ENCODE measurements at places on chromosomes 16 and 17.

DNA sequence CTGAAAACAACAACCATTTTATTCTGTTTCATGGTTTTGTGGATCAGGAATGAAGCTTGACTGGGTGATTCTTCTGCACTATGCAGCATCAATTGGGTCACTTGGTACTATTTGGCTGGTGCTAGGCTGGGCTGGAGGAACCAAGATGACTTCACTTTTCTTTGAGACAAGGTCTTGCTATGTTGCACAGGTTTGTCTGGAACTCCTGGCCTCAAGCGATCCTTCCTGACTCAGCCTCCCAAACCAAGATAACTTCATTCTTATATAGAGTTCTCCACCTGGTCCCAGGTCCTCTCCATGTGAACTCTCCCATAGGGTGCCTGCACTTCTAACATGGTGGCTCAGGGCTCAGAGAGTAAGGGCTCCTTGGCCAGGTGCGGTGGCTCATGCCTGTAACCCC lies 1.9 kb upstream of the PIPOX start:
- DNase-seq, result no peak

DNA sequence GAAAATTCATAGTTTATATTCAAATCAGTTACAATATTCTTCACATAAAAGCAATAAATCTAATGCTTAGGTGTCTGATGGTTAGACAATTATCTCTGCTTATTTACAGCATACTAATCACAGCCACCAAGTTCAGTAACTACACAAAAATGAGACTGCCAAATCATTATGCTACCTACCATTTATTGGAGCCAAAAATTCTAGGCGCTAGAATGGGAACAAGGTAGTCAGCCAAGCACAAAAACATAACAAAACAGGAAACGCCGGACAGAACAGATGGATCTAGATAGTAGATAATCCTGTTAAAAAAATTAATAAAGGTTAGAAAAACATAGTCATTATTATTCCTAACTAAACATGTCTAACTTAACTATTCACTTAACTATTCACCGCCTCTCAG lies 3.6 kb downstream of the ARL6IP1 start:
- no peak for DNase-seq

GRCh38 chr16:1141191-1141590 lies 11.7 kb upstream of the CACNA1H start:
- DNase-seq, result no peak

- DNase-seq, result no peak
These were observed 15.2 kb downstream of the HOXB4 start for GRCh38 chr17:48562934-48563333.

DNA sequence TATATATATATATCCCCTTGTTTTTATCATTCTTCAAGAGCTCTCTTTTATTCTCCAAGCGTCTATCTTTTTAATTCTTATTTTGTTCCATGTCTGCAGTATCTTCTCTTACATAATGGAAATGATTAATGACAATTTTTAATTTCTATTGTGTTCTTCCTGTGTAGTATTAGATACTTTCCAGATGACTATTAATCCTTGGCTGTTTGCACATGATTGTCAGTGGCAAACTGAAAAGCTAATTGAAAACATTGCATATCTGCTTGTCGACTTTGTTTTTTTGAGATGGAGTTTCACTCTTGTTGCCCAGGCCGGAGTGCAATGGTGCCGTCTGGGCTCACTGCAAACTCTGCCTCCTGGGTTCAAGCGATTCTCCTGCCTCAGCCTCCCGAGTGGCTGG lies 124.7 kb downstream of the BCAS3 start:
- DNase-seq, result no peak

DNA sequence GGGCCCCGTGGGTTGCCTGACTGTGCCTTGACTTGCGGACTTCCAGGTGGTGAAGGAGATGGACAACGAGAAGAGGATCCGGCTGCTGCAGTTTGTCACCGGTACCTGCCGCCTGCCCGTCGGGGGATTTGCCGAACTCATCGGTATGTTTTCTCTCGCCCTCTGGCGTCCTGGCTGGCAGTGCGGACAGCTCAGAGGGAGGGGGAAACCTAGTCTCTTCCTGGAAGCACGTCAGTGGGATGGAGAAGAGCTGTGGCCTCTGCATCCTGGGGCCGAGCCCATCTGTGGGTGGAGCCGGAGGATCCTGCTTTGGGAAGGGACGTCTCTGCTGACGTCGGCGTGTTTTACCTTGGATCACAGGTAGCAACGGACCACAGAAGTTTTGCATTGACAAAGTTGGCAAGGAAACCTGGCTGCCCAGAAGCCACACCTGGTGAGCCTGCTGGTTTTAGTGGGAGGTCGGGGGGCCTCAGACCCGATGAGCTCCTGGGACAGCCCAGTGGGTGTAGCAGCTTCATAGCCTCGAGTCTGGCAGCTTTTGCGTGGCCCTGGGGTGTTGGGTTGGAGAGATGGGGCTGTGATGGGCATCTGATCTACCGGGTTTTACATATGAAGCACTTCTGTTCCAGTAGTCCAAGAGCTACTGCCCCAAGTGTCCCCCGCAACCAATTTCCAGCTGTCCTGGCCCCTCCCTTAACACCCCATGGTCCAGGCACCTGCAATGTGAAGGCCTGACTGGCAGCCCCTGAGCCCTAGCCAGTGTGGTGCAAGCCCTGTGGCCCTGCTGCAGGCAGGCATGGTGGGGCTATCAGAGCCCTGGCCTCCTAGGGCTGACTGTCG lies 11.9 kb upstream of the CLEC18A start:
- DNase-seq, result no peak

- no peak for DNase-seq
These were observed 13.9 kb downstream of the GNGT2 start for GRCh38 chr17:49196520-49196919.

- DNase-seq, result no peak
These were observed 4.3 kb upstream of the HES7 start for GRCh38 chr17:8128125-8128784.

DNA sequence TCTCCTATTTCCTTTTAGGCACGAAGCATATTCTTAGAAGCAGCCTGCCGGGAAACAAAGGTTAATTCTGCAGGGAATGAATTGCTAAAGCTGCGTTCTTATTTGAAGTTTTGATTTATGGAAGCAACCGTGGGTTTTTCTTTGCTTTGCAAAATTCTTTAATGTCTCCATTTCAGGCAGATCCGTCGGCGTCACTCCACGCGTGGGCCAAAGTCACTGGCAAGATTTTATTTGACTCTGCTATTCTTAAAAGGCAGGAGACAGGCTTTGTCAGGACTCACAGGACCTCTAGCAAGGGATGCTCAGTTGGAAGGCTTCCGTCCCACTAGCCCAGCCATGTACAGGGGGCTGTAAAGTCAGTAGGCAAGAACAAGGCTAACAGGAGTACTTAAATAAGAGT lies 387.3 kb upstream of the XYLT1 start:
- DNase-seq, result no peak

DNA sequence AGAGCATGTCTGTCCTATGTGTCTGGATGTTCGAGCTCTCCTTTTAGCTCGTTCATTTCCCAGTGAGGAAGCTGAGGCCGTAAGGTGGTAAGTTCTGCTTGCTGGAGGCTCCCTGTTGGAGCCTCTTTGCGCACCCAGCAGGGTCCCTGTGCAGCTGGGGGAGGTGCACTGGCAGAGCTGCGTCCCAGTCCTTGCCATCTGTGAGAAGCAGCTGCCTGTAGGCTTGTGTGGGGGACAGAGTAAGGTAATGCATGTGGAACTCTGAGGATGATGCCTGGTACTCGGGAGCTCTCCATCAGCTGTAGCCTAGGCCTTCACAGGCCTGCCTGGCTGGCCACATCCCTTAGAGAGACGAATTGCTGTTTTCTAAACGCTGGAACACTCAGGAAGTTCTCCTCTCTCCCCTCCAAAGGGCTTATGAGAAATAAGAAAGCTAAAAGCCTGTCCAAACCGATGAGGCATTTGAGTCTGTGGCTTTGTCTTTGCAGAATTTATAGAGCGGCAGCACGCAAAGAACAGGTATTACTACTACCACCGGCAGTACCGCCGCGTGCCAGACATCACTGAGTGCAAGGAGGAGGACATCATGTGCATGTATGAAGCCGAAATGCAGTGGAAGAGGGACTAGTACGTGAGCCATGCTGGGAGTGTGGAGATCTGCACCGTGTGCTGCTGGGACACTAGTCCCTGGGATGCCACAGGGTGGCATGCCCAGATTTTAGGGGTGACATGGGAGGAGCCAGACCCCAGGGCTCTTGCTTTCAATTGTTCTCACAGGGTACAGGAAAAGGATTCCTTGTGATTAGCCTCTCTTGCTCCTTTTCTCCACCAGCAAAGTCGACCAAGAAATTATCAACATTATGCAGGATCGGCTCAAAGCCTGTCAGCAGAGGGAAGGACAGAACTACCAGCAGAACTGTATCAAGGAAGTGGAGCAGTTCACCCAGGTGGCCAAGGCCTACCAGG lies 1.6 kb downstream of the NDUFB10 start:
- no peak for DNase-seq

DNA sequence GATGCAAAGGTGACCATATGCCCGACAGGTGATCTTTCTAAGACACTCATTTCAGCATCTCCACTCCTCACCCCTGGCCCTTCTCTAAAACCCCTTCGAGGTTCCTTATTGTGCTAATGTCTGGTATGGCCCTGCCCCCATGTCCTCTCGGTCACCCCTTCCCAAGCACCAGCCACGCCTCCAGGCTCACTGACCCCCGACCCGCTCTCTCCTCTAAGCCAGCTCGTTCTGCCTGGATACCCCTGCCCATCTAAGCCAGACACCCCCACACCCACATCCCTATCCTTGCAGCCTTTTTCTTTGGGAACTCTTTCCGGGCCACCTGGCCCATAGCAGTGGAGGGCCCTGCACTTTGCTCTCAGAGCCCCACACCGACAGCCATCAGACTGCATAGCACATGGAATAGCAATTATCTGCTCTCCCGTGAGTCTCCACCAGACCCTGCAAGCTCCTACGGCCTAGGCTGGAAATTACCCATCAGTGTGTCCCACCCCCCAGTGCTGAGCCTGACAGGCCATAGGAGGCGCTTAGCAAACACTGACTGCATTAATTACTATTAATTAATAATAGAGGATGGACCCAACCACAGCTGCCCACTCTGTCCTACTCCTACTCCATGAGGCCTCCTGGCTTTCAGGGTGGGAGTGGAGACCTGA lies 176.7 kb downstream of the TMEM132E start:
- no peak for DNase-seq

- no peak for DNase-seq
These were observed 1.5 kb downstream of the PDF start for GRCh38 chr16:69328854-69329316.

GRCh38 chr16:61763013-61763412 lies 273.2 kb downstream of the CDH8 start:
- no peak for DNase-seq

DNA sequence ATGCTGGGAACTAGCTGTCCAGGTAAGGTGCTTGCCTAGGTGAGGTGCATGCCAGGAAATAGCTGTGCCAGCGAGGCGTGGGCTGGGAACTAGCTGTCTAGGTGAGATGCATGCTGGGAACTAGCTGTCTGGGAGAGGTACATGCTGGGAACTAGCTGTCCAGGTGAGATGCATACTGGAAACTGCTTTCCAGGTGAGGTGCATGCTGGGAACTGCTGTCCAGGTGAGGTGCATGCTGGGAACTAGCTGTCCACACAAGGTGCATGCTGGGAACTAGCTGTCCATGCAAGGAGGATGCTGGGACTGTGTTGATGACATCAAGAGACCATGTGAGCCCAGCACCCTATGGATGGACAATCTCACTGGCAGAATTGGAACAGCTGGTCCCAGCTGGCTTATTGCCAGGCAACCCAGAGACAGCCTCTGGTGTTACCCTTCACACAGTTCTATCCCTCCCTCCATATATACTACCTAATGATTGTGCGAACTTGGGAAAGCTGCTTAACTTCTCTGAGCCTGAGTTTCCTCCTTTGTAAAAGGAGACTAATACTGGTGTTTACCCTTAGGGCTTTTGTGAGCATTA lies 479.9 kb upstream of the RBFOX1 start:
- DNase-seq, result no peak

DNA sequence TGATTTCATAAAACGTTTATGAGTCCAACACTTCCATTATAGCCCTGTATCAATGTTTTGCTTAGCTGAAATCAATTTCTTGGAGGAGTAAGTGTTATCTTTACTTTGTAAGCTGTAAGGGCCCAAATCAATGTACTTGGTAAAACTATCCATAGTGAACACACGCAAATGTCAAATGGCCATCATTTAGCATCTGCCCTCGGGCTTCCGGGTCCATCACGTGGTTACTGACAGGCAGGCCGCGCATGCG lies 687 bp upstream of the NARF start:
- DNase-seq, result no peak

DNA sequence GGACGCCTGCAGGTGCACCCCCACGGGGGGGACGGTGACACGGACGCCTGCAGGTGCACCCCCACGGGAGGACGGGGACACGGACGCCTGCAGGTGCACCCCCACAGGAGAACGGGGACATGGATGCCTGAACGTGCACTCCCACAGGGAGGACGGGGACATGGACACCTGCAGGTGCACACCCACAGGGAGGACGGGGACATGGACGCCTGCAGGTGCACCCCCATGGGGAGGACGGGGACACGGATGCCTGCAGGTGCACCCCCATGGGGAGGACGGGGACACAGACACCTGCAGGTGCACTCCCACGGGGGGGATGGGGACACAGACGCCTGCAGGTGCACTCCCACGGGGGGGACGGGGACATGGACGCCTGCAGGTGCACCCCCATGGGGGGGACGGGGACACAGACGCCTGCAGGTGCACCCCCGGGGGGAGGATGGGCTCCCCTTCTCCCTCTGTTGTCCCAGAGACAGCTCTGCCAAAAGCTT lies 114.5 kb upstream of the METRNL start:
- DNase-seq, result no peak

DNA sequence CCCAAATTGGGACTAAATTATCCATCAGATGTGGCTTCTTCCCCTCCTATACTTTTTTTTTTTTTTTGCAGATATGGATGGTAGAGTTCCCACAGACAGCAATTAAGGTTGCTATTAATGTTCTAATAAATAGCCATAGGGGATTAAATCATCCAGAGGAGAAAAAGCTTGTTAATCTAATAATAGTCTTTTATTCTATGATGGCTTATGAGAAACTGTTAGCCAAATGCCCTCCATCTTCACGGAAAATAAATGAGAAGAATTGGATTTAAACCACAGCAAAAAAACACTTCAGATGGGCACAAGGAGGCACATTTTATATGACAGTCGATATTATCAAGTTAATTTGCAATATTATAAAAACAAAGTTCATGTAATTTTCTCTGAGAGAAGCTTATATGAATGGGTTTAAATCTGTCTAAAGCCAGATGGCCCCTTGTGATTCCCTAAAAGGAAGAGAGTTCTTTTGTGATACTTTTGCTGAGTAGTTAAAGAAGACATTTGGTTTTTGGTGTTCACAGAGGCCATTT lies 5.1 kb upstream of the CAPNS2 start:
- no peak for DNase-seq

DNA sequence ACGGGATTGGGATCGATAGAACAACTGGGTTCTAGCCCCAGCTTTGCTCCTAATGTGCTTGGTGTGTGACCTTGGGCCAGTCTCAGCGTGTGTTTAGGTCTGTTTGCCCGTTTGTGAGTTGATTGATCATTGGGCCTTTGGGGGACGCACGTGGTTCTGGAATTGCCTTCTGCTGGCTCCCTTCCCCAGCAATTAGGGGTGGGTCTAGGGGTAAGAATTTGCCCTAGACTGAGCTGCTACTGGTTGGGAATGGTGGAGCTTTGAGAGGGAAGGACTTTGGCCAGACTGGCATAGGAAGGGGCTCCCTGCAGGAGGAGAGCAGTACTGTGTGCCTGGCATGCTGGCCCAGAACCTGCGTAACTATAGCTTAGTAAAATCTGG lies 1.5 kb downstream of the SPNS2 start:
- no peak for DNase-seq

Data from CMK (cell line).